ENCODE measurements at places on chromosomes 5 and 9.

- DNase-seq, result no peak
These were observed 50.7 kb upstream of the NKD2 start for GRCh38 chr5:957748-958485.

GRCh38 chr9:114140850-114141249, 14.5 kb upstream of the COL27A1 start:
- no peak for DNase-seq

GRCh38 chr9:81499021-81499454, 190.3 kb downstream of the TLE1 start:
- DNase-seq, result no peak

GRCh38 chr9:132877458-132877823, 643 bp downstream of the AK8 start:
- DNase-seq, result no peak

- peak; percentile 73 for DNase-seq
These were observed 2.3 kb downstream of the NTRK2 start for GRCh38 chr9:84671586-84672521.

DNA sequence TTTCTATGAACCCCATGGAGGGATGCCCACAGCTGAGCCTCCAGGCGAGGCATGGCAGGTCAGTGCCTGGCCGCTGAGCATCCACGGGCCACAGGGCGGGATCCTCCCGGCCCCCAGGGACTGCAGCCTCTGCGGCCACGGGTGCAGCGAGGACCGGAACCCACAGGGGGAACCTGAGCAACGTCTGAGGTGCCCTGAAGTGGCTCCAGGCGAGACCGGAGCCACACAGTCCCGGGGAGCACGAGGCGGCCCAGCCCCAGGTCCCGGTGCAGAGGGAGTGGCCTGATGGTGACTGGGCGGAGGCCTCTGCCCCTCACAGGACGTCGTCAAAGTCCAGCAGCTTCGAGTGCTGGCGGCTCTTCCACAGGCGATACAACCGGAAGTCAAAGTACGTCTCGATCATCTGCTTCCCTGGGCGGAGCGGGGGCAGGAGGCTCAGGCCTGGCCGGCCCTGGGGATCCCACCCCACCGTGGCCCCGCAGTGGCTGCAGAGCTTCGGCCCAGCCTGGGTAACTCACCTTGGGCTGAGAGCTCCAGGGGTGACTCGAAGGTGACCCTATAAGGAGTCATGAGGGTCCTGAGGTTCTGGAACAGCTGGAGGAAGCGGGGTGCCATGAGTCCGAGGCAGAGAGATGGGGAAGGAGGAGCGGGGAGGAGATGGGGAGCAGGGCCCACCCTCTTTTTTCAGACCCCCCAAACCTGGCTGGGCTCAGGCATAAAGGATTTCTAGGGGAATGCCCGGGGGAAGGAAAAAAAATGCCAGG, 8.1 kb upstream of the ENTPD8 start:
- peak; percentile 6 for DNase-seq

DNA sequence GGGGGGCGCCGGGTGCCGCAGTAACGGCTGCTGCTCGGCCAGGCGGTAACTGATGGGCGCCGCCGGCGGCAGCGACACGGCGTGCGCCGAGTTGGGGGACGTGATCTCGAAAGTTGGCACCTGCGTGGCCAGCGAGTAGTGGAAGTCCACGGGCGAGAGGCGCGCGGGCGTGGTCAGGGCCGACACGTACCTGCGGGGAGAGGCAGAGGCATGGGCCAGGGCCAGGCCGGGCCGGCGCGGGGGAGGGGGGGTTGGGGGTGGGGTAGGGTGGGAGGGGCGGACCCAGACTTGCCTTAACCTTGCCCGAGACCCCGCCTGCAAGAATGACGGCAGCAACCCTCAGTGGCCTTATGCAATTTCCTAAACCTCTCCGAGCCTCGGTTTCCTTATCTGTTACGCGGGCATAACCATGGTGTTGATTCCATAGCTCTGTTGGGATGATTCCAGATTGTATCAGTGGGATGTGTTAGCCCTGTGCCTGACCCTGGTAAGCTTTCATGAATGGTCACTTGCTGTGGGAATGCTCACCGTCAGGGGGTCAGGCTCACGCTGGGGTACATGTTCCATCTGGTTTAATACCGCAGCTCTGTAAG, 53.0 kb downstream of the PSD2 start:
- DNase-seq, result no peak
